LHCN-M2 (cell line): ENCODE measurements at places on chromosomes 2 and 18. TPM values are rescaled to one million over a fixed set of nuclear protein-coding genes. Genes with fewer than 3 reads are reported as not detected.

ZNF521 gene
- 10.6 and 19.7 TPM in 2 replicates for total RNA-seq

REG1A gene
- total RNA-seq = not detected in 2 replicates

MOGAT1 gene
- total RNA-seq = not detected in 2 replicates

MC5R gene
- not detected in 2 replicates for total RNA-seq

ACVR1C gene
- total RNA-seq = 0.80 and 0.83 TPM in 2 replicates

SPP2 gene
- total RNA-seq = not detected in 2 replicates

CAPN14 gene
- under 0.01 and 0.06 TPM in 2 replicates for total RNA-seq

POTEI gene
- total RNA-seq = not detected in 2 replicates

TFPI gene
- total RNA-seq = 482 and 608 TPM in 2 replicates

DES gene
- 863 and 1,551 TPM in 2 replicates for total RNA-seq

SLC8A1 gene
- 21.7 and 22.5 TPM in 2 replicates for total RNA-seq

GMCL1 gene
- 6.7 and 9.1 TPM in 2 replicates for total RNA-seq

SNORC gene
- total RNA-seq = 0.32 and 0.52 TPM in 2 replicates

HOXD12 gene
- not detected in 2 replicates for total RNA-seq

ICA1L gene
- 2.9 and 6.0 TPM in 2 replicates for total RNA-seq

NOSTRIN gene
- not detected in 2 replicates for total RNA-seq

GALNT13 gene
- total RNA-seq = 0.13 and 0.75 TPM in 2 replicates

MRPS5 gene
- total RNA-seq = 40.5 and 44.8 TPM in 2 replicates

ATAD2B gene
- total RNA-seq = 5.8 and 6.4 TPM in 2 replicates

C2orf72 gene
- total RNA-seq = 0.06 and 0.13 TPM in 2 replicates

RGPD3 gene
- 0.11 and 0.13 TPM in 2 replicates for total RNA-seq

ARHGAP15 gene
- total RNA-seq = 0.11 TPM in 1 of 2 replicates, not detected in the other

IFIH1 gene
- 2.6 and 5.6 TPM in 2 replicates for total RNA-seq

CDH2 gene
- 30.3 and 31.1 TPM in 2 replicates for total RNA-seq

PRSS56 gene
- 0.40 and 0.71 TPM in 2 replicates for total RNA-seq

DIPK1C gene
- total RNA-seq = not detected in 2 replicates

DLX1 gene
- total RNA-seq = 4.6 and 5.6 TPM in 2 replicates

EPB41L3 gene
- total RNA-seq = under 0.01 TPM in 1 of 2 replicates, not detected in the other

PLCL1 gene
- 0.06 TPM in 1 of 2 replicates, not detected in the other for total RNA-seq

GPR45 gene
- total RNA-seq = not detected in 2 replicates

UCN gene
- 1.2 and 2.2 TPM in 2 replicates for total RNA-seq

MBOAT2 gene
- total RNA-seq = 22.6 and 23.5 TPM in 2 replicates

HS1BP3 gene
- 24.6 and 34.2 TPM in 2 replicates for total RNA-seq

DNAJC5G gene
- total RNA-seq = not detected in 2 replicates

SPHKAP gene
- total RNA-seq = not detected in 2 replicates

FTCDNL1 gene
- total RNA-seq = 0.75 and 0.77 TPM in 2 replicates

KCNE4 gene
- 4.0 and 6.3 TPM in 2 replicates for total RNA-seq

MTA3 gene
- total RNA-seq = 18.3 and 18.8 TPM in 2 replicates
